NCI-H1048 (cell line): ENCODE measurements at places on chromosomes 13 and 19.

DNA sequence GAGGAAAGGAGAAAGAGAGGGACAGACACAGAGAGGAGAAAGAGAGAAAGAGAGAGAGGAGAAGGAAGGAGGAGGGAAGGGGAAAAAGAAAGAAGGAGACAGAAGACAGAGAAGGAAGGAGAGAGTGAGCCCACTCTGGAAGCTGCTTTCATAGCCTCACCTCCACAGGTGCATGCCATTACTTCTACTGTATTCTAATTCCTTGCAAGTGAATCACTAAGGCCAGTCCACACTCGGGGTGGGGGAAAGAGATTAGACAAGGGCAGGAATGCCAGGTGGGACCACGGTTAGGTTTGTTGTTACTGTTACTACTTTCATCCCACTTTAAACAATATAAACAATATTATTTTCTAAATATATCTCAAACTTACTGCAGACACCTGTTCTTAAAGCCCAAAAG is 684.5 kb upstream of the ARGLU1 start:
- DNase-seq: no peak

- no peak for DNase-seq
These were observed 27.7 kb upstream of the EPHX3 start for GRCh38 chr19:15259907-15260306.

- DNase-seq: no peak
These were observed 27.4 kb downstream of the EFNA2 start for GRCh38 chr19:1312767-1313694.

DNA sequence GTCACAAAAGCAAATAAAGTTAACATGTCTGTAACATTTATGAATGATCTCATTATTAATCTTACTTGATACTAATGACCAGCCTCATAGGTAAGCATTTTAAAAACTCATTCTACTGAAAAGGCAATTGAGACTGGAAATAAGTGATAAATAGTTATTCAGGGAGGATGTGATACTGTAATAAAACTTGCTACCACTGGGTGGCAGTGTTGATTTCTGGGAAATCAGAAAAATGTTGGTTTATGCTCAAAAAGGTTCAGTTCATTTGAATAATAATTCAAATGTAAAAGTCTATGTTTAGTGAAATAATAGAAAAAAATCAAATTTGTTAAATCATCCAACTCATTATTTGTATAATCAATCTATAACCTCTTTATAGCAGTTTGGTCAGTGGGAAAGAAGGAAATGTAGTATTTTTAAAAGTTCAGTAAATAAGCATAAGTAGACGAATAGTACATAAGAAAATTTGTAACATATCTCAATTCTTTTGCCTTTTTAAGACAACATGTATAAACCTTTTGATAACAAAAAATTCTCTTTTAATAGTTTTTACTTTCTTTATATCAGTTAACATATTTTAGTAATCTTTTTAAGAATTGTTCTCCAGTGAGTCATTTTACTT is 9.6 kb downstream of the ABHD13 start:
- DNase-seq: no peak
